ENCODE measurements at places on chromosomes 12 and 14. TPM values are rescaled to one million over a fixed set of nuclear protein-coding genes. Genes with fewer than 3 reads are reported as not detected.

DNA sequence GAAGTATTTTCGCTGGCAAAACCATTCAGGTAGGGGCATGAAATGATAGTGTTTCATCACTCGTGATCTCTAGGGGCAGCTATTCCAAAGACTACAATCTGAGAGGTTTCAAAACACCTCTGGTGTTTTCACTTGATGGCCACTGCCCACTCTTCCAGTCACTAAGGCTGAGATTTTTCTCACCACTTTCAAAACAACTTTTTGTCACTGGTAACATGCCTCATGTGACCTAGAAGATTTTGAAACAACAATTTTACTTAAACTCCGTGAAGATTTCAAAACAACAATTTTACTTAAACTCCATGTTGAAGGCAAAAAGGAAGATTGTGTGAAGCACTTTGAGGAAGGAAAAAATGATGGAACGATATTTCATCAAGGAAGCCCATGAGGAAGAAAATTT is 1.2 kb upstream of the IRAK3 start:
- no peak for DNase-seq
- no peak overlapping the region for H3K27ac ChIP-seq
- peak overlapping the region; percentile 17 for H3K4me3 ChIP-seq

DNA sequence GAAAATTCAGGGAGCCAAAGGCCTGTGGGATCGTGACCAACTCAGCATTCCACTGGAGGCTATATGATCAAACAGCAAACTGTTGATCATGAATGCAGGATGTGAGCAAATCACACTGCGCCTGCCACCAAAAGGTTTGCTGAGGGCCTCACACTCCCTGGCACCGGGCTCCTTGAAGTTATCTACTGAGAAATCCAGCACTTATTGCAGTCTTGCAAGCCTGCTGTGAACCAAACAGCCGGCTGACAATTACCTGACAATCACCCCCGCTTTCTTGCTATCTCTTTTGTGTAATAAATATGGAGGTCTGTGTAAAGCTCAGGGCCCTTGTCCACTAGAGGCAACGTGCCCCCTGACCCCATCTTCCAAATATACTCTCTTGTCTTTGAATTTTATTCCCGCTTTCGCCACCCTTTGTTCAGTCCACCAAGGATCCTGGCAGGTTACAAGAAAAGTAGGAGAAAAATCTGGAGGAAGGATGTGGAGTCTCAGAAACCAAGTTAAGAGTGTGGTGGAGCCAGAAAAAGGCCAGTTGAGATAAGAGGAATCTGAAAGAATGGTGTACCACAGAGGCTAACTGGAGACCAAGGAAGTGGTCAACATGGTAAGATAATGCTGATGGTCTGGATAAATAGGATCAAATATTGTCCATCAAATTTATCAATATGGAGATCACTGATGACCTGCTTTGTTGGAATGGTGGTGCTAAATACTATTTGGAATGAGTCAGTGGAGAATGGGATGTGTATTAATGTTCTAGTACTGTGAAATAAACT is 229.2 kb downstream of the ALX1 start:
- no peak for DNase-seq
- H3K4me3 ChIP-seq: no peak overlapping the region
- H3K27ac ChIP-seq: no peak overlapping the region
- no peaks in the 10 kb centered on the region for H3K27me3 ChIP-seq

The IGFBP6 gene
- total RNA-seq: 0.37 TPM

DNA sequence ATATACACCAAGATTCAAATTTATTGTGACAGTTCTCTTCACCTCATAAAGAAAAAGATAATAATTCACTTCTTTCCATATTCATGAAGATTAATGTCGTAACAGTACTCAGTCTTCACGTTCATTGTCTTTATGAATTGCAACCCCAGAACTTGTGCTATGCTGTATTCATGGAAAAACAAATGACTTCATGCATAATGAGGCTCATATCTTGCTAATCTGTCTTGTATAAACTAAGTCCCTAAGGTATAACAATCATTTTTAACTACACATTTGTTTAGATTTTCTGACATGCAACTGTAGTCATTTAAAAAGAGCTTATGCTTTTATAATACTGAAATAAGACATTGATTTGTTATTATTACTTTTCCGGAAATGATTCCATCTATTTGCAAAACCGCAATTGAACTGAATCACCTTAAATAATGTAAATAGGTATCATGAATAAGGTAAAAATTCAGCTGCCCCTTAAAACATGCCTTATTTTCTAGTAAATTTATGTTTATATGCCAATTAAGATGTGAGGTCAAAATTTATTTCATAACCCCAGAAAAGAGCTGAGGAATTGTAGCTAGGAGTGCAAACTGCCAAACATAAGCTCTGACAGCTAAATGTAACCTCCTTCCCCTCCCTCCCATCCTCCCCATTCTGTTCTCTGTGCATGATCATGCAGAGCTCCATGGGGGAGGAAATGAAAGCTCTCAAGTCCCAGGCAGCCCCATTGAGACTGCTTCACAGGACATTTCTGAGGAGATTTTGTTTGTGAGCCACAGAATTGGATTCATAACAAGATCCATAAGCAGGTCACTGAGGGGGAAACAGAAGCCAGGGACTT is 301.6 kb downstream of the ATP23 start:
- peaks cover 2% of the 10 kb centered on the region for H3K27me3 ChIP-seq
- no peak overlapping the region for H3K27ac ChIP-seq
- no peak overlapping the region for H3K4me3 ChIP-seq

The CCDC177 gene
- total RNA-seq: not detected

GRCh38 chr14:95480887-95481226 is 35.6 kb downstream of the SYNE3 start:
- no peaks in the 10 kb centered on the region for H3K27me3 ChIP-seq
- H3K4me3 ChIP-seq: no peak overlapping the region
- DNase-seq: no peak
- peaks cover 36% of the 10 kb centered on the region for H3K36me3 ChIP-seq

- DNase-seq: no peak
- no peak overlapping the region for H3K4me3 ChIP-seq
- no peak overlapping the region for H3K27ac ChIP-seq
- H3K27me3 ChIP-seq: no peaks in the 10 kb centered on the region
- no peaks in the 10 kb centered on the region for H3K4me1 ChIP-seq
Measured at GRCh38 chr12:98178126-98178525, 337.3 kb upstream of the TMPO start.

GRCh38 chr12:86254399-86255107 is 1.6 kb downstream of the MGAT4C start:
- DNase-seq: no peak
- H3K27me3 ChIP-seq: no peaks in the 10 kb centered on the region
- no peak overlapping the region for H3K4me3 ChIP-seq
- H3K27ac ChIP-seq: no peak overlapping the region
- H3K4me1 ChIP-seq: no peaks in the 10 kb centered on the region

DNA sequence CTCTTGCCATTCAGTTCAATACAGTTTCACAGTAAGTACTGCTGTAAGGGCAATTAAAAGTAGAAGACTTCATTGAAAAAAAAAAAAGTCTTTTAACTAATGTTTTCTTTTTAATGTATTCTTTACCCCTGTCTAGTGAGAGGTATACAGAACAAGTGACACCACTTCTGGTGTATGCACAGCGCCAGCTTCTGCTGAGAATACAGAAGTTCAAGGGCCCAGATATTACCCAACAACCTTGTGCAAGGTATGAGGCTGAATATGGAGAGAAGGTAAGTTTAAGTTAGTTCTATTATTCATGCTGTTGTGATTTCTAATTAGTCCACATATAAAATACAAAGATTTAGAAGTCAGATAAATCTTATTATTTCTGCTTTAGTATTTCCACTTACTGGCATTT is 168.7 kb downstream of the CFAP54 start:
- DNase-seq: no peak
- H3K4me3 ChIP-seq: no peak overlapping the region
- no peaks in the 10 kb centered on the region for H3K36me3 ChIP-seq

GRCh38 chr12:109302358-109302757 is 6.7 kb downstream of the FOXN4 start:
- peaks cover 27% of the 10 kb centered on the region for H3K27me3 ChIP-seq
- no peaks in the 10 kb centered on the region for H3K36me3 ChIP-seq
- no peak overlapping the region for H3K27ac ChIP-seq
- H3K4me1 ChIP-seq: no peaks in the 10 kb centered on the region
- H3K4me3 ChIP-seq: no peak overlapping the region
- DNase-seq: no peak

DNA sequence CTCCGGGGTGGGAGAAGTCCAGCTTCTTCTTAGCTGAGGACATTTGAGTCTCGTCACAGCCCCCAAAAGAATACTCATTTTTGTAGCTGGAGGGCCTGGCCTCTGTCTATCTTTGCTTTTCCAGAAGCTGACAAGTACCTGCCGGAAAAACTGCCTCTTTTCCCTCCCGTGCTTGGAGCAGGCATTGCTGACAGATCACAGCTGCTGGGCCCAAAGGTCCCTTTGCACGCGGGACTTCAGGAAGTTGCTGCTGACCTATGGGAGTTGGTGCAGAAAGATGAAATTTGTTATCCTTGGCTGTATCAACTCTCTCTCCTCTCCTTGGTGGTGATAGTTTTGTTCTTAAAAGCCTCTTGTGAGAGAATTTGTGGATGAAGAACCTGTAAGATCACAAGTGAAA is 92.8 kb downstream of the PAPOLA start:
- H3K27ac ChIP-seq: no peak overlapping the region
- H3K4me3 ChIP-seq: no peak overlapping the region
- no peaks in the 10 kb centered on the region for H3K36me3 ChIP-seq

The NR1H4 gene
- not detected for total RNA-seq

- peaks cover 13% of the 10 kb centered on the region for H3K27me3 ChIP-seq
- no peak overlapping the region for H3K4me3 ChIP-seq
- H3K4me1 ChIP-seq: no peaks in the 10 kb centered on the region
- DNase-seq: no peak
- no peaks in the 10 kb centered on the region for H3K36me3 ChIP-seq
- H3K27ac ChIP-seq: no peak overlapping the region
Measured at GRCh38 chr14:59510966-59511365, 26.6 kb downstream of the JKAMP start.

The MYBPC1 gene
- not detected for total RNA-seq

DNA sequence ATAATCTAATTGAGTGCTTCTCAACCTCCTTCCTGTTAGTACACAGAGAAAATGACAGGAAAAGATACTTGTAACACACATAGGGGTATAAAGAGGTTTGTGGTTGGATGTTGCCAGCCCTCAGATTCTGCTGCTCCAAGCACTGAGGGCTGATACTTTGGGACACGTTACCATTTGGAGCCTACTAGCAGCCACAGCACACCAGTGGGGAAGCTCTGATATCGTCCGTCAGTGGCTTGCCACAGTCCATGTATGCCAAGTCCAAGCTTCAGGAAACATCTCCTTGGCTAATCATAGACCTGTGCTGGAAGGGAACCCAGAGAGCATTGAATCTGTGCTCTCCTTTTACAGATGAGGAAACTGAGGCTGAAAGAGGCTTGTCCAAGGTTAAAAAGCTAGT is 22.3 kb downstream of the B4GALNT3 start:
- no peak overlapping the region for H3K4me3 ChIP-seq
- peaks cover 16% of the 10 kb centered on the region for H3K27me3 ChIP-seq
- H3K4me1 ChIP-seq: no peaks in the 10 kb centered on the region

The KCNC2 gene
- total RNA-seq: not detected

DNA sequence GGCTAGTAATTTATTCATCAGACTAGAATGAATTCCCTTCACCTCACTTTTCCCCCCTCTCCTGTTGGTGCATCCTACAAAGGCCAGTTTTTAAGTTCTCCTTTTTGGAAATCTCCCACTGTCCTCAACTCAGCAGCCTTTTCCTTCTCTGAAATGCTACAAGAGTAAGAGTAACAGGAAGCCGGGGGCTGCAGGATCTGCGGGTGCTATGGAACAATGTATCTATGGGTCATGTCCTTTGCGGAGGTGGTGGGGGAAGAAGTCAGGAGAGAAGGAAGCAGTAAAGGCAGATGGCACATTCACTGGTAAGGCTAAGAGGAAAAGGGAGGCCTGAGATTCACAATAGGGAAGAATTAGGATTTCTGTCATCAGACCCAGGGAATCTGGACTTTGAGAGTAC is 22.2 kb upstream of the TESC start:
- H3K27me3 ChIP-seq: no peaks in the 10 kb centered on the region
- H3K27ac ChIP-seq: no peak overlapping the region
- no peaks in the 10 kb centered on the region for H3K36me3 ChIP-seq
- DNase-seq: no peak
- H3K4me3 ChIP-seq: no peak overlapping the region

DNA sequence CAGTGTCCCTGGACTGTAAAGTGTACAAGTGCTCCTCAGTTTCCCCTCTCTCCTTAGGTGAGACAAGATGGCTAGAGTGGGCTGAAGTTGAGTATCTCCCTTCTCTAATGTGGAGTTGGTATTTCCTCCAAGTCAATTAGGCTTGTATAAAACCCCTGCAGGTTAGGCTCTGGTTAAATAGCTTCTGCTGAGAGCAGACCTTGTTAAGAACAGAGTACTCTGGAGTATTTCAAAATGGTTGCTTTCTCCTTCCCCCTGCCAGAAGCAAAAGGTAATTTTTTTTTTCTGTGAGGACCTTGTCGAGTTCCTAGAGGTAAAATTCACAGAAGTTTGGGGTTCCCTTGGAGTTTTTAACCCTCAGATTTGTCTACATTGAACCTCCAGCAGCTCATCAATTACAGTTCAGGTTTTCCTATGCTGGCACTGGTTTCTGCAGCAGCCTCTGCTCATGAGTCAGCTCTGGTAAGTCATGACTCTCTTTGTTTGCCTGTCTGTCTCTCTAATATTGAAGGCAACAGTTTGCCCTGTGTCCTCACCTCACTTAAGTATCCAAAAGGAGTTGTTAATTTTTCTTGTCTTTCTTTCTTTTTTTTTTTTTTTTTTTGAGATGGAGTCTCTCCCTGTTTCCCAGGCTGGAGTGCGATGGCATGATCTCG is 27.8 kb upstream of the GLIPR1 start:
- H3K27me3 ChIP-seq: peaks cover 8% of the 10 kb centered on the region
- peaks cover 5% of the 10 kb centered on the region for H3K36me3 ChIP-seq
- no peak for DNase-seq
- no peak overlapping the region for H3K4me3 ChIP-seq

The SIX6 gene
- not detected for total RNA-seq

- H3K27me3 ChIP-seq: no peaks in the 10 kb centered on the region
- no peak overlapping the region for H3K4me3 ChIP-seq
- no peak for DNase-seq
- no peak overlapping the region for H3K27ac ChIP-seq
Measured at GRCh38 chr12:130369816-130370215, 32.1 kb downstream of the PIWIL1 start.

The PLEKHG7 gene
- not detected for total RNA-seq

- no peak for DNase-seq
- no peaks in the 10 kb centered on the region for H3K27me3 ChIP-seq
- peaks cover 12% of the 10 kb centered on the region for H3K4me1 ChIP-seq
Measured at GRCh38 chr12:55982319-55982936, 8.6 kb downstream of the RAB5B start.

- no peak overlapping the region for H3K4me3 ChIP-seq
- DNase-seq: no peak
- H3K27me3 ChIP-seq: peaks cover 3% of the 10 kb centered on the region
- no peaks in the 10 kb centered on the region for H3K36me3 ChIP-seq
- no peak overlapping the region for H3K27ac ChIP-seq
- no peaks in the 10 kb centered on the region for H3K4me1 ChIP-seq
Measured at GRCh38 chr12:108078428-108078827, 50.7 kb upstream of the WSCD2 start.

The RD3L gene
- not detected for total RNA-seq

- H3K4me3 ChIP-seq: no peak overlapping the region
- H3K27ac ChIP-seq: no peak overlapping the region
- DNase-seq: no peak
- H3K36me3 ChIP-seq: no peaks in the 10 kb centered on the region
Measured at GRCh38 chr12:66584673-66585072, 94.2 kb downstream of the GRIP1 start.

GRCh38 chr12:29270446-29270845 is 110.5 kb downstream of the ERGIC2 start:
- peaks cover 2% of the 10 kb centered on the region for H3K27me3 ChIP-seq
- no peaks in the 10 kb centered on the region for H3K4me1 ChIP-seq
- no peak overlapping the region for H3K4me3 ChIP-seq
- no peak overlapping the region for H3K27ac ChIP-seq
- DNase-seq: no peak
